ENCODE measurements at places on chromosomes 6 and 20.

DNA sequence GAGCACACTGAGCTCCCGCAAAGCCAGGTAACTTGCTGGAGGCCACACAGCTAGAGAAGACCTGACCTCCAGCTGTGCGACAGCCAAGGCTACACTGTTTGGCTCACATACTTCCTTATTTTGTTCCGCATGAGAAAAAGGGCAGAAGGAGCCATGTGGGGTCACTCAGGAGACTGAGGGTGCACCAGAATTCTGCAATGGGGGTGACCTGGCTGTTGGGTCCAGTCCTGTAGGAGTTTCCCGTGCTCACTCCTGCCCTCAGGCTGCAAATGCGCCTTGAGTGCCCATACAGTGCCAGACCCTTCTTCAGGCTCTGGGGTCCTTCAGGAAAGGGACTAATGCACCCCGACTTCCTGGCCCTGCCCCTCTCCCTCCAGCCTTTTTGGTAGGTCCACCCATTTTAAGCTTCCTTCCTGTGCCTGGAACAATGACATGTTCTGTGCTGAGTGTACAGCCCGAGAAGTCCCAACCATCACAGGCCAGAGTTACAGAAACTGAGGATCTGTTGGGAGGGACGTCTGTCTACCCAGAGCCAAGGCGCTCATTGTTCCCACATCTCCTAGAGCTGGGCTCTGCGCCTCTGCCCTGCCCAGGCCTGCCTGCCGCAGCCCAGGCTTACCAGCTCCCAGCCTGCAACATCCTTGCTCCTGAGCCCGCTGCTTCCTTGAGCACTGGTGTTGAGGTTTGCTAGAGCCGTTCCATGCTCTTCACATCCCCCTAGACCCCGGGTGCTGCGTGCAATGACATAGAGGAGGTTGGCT lies 33.5 kb upstream of the CD93 start:
- DNase-seq = no peak

GRCh38 chr6:3001773-3002293 lies 2.1 kb downstream of the NQO2 start:
- peak; percentile 87 for DNase-seq

- DNase-seq = no peak
Observed at GRCh38 chr6:156698239-156699016, 78.8 kb upstream of the ARID1B start.

GRCh38 chr20:3129094-3129493 lies 30.6 kb downstream of the FASTKD5 start:
- DNase-seq = no peak

GRCh38 chr20:64156886-64157875 lies 7.1 kb upstream of the MYT1 start:
- DNase-seq = no peak

DNA sequence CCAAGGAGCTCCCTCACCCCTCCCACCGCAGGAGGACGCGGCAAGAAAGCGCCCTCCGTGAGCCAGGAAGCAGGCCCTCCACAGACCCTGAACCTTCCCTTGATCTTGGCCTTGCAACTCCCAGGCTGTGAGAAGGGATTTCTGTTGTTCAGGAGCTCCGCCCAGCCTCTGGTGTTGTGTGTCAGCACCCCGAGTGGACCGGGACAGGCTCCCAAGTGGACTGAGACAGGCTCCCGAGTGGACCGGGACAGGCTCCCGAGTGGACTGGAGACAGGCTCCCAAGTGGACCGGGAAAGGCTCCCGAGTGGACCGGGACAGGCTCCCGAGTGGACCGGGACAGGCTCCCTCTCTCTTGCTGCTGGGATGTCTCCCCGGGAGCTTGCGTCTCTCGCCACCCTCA lies 9.3 kb upstream of the NTSR1 start:
- no peak for DNase-seq

DNA sequence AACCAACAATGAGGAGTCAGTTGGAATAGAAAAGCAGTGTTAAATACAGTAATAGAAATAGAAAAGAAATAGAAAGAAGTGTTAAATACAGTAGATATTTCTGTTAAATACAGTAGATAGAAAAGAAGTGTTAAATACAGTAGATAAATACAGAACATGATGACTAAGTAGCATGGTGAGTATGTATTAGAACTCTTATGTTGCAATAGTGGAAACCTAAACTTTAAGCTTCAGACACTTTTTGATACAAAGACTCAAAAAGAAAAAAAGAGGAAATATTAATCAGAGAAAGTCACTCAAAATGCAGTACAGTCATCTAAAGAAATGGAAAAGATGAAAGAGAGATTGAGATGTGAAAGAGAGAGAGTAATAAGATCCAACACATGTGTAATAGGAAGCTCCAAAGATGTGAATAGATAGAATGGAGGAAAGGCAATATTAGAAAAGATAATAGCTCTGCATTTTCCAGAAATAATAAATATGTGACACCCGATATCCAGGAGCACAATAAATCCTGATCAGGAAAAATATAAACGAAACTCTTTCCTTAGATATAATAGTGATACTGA lies 131.5 kb upstream of the KCNK16 start:
- no peak for DNase-seq

DNA sequence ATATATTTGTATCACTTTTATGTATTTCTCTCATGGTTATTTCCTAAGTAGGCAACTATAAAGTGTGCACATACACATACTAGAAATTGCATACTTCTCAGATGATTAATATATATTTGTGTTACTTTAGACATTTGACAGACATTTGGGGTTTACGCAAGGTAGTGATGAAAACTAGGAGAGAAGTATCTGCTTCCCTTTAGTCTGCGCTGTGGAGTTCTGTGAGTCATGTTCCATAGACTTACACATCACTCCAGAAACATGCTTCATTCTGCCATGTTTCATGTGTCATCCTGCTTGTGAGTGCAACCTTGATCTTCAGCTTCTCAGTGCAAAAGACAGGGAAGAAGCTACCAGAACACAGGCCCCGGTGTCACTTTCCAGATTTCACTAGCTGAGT lies 200.7 kb upstream of the BMP2 start:
- no peak for DNase-seq

GRCh38 chr6:25413207-25413905 lies 134.2 kb downstream of the CARMIL1 start:
- DNase-seq = no peak

GRCh38 chr20:40512994-40513393 lies 176.0 kb downstream of the MAFB start:
- no peak for DNase-seq

- DNase-seq = peak; percentile 75
Observed at GRCh38 chr6:142885182-142885867, 59.7 kb downstream of the HIVEP2 start.

DNA sequence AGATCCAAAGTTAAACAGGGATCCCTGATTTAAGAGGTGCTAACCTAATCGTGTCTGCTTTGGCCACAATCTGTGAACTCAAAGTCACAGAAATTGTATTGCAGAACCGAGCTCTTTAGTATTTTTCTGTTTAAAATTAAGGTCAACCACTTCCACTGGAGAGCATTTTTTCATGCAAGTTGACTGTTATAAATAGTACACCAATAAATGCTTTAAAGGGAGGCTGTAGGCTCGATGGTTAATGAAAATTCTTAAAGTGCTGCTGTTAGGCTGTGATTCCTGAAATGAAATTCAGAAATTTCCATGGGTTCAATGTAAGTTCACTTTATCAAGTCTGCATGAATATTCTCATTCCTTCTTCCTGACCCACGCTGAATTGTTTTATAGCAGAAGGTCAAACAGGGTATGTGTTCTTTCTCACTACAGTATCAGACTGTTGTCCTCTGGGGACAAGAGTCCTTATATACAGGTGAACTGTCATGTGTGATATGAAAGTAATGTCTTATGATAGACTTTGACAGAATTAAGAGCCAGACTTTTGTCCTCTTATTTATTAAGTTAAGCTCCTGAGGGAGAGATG lies 92.5 kb upstream of the HDGFL1 start:
- DNase-seq = no peak

- DNase-seq = no peak
Observed at GRCh38 chr6:118467181-118467580, 80.9 kb upstream of the PLN start.

GRCh38 chr20:44750081-44750805 lies 4.6 kb downstream of the KCNK15 start:
- DNase-seq = no peak

- DNase-seq = peak; percentile 11
Observed at GRCh38 chr6:53263917-53264316, 84.8 kb downstream of the ELOVL5 start.

GRCh38 chr20:21251278-21251677 lies 51.9 kb upstream of the XRN2 start:
- no peak for DNase-seq

GRCh38 chr20:57664924-57665588 lies 44.8 kb downstream of the PMEPA1 start:
- DNase-seq = no peak

- DNase-seq = no peak
Observed at GRCh38 chr6:167690931-167691330, 135.8 kb upstream of the AFDN start.

- no peak for DNase-seq
Observed at GRCh38 chr20:48603819-48604405, 223.9 kb downstream of the PREX1 start.

GRCh38 chr6:147740916-147741315 lies 232.4 kb downstream of the SAMD5 start:
- no peak for DNase-seq

- no peak for DNase-seq
Observed at GRCh38 chr20:41546535-41546934, 71.6 kb downstream of the CHD6 start.

DNA sequence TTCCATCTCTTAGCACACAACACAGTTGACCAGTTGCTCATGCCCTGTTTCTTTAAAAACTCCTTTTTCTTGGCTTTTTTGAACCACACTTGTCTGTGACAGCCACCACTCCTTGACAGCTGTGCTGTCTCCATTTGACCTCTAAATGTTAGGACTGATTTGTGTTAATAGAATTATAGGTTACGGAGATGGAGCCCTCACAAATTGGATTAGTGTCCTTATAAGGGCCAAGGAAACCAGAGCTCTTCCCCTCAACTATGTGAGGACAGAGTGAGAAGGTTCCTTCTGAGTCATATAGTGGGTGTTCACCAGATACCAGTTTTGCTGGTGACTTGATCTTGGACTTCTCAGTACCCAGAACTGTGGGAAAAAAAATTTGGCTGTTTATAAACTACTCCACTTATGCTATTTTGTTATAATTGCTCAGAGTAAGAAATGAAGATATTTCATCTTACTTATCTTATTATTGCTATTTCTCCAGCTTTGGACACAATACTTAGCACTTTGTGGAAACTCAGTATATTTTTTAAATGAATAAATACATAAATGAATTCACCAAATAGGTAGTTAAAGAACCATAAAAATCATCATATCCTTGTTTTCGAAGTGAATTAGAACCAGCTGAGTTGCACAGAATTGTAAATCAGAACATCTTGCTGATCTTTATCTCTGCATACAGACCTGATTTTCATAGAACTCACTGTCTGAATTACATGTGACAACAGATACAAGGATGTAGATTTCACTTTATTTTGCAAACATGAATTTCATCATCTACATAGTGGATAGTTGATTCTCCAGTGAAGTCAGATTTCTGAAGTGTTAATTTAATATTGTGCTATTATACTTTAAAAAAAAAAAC lies 598.5 kb upstream of the IRAK1BP1 start:
- no peak for DNase-seq

DNA sequence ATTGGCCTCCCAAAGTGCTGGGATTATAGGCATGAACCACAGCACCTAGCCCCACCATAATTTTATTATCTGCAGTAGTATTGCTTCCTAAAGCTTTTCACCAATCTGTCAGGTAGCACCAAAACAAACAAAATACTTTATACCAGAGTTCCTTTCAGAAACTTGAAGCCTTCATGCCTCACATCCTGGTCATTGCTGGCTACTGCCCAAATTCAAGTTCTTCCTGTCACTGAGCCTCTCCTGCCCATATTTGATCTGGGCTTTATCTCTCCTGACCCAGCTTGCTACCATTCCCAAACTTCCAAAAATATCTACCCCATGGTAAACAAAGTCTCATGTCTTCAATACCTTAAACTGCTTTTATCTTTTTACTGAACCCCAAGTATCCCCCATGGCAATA lies 34.9 kb upstream of the DST start:
- DNase-seq = no peak

- DNase-seq = no peak
Observed at GRCh38 chr6:82679232-82679631, 315.6 kb downstream of the TPBG start.

- DNase-seq = no peak
Observed at GRCh38 chr6:135008072-135008940, 46.3 kb downstream of the HBS1L start.

DNA sequence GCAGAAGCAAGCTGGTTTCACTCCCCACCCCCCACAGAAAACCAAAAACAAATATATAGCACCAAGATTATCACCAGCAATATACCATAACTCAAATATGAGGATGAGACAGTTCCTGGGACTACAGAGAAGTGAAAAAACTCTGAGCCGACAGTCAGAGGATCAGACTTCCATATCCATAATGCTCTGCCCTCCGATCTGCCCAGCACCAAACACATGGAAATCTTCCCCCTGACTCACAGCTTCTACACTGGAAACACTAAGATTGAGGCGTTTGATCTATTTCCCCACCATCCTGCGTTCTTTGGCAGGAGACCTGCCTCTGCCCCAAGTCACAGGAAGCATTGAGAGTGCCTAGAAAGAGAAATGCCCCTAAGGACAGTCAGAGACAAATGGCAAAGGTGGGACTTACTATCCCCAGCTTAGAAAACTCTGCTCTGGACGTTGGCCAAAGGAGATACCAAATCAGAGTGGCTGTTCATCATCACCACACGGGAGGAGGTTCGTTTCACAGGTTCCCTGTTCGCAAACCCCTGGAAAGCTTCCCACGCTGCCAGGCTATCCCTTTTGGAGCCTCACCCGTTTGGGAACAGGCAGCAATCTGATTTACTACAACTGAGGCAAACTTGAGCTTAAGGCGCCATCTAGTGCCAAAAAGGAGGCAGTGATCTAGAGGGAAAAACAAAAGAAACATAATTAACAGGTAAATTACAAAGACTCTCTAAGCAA lies 48.7 kb upstream of the SRSF6 start:
- DNase-seq = peak; percentile 14

DNA sequence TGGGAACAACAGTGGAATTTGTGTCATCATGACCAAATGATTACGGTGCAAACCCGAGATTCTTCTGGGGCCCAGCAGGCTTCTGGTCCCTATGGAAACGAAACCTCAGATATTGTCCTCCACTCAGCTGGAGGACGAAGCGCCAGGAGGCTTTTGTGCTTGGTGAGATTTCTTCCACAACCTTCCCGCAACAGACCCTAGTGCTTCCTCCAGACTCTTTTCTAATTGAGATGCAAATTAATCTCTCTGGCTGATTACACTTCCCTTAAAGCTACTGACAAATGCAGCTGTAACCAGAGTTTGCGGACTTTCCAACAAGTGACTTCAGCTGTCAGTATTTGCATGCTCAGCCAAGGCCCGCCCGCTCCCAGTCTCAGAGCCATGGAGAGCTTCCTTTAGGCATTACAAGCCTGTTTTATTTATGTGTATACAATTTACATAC lies 96.0 kb downstream of the INSM1 start:
- peak; percentile 38 for DNase-seq

- no peak for DNase-seq
Observed at GRCh38 chr6:114995526-114995925, 652.7 kb upstream of the HS3ST5 start.
